Skeletal muscle tissue (tissue), 5 donors: ENCODE measurements at places on chromosomes 16 and 17. TPM values are rescaled to one million over a fixed set of nuclear protein-coding genes. Genes with fewer than 3 reads are reported as not detected.

ASGR1 gene
- total RNA-seq: 1.0 TPM

PRR15L gene
- total RNA-seq: not detected

STX8 gene
- 68.4 TPM for total RNA-seq

ELMO3 gene
- total RNA-seq: not detected

CHST4 gene
- not detected for total RNA-seq

HSD17B2 gene
- total RNA-seq: not detected
